Astrocyte of the spinal cord (primary cell): ENCODE measurements at places on chromosomes 11 and 22.
A peak's percentile ranks its signal among the peaks of the same experiment; 100 is the strongest.

DNA sequence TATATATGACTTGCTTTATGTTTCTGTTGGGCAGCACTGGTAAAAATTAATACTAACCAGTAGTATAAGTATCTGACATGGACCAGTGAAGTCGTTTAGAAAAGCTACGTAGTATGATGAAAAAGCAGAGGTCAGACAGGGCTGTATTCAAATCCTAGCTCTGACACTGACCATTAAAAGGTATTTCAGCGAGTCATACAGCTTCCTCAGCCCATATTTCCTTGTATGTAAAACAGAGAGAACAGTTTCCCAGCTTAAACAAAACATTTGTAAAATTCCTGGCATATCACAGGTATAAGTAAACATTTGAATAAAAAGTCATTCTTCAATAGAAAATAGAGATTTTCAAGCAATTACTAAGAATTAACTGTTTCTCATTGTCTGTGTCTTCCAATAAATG lies 4.2 kb downstream of the NOX4 start:
- peak; percentile 37 for DNase-seq

DNA sequence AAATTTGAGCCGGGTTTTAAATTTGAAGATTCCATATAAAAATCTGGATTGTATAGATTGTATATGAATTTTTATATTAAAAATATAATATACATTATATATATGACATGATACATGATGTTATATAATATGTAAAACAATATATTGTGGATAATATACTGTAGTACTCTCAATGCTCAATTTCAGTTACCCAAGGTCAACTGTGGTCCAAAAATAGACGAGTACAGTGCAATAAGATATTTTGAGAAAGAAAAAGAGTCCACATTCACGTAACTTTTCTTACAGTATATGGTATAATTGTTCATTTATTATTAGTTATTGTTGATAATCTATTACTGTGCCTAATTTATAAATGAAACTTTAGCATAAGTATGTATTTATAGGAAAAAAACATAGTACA lies 94.2 kb upstream of the YWHAH start:
- no peak for DNase-seq

GRCh38 chr11:11978792-11979487 lies 29.5 kb downstream of the DKK3 start:
- peak; percentile 77 for DNase-seq

DNA sequence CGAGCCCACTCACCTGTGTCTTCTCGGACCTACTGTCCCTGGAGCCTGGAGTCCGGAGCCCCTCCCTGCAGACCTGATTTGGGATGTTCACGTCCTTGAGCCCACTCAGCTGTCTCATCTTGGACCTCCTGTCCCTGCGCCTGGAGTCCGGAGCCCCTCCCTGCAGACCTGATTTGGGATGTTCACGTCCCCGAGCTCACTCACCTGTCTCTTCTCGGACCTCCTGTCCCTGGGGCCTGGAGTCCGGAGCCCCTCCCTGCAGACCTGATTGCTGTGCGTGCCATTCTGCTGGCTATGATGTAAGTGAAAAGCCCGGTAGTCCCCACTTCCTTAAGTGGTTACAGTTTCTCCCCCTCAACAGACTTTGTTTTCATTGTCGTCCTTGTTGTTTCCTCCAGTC lies 867.1 kb downstream of the BRD1 start:
- no peak for DNase-seq

DNA sequence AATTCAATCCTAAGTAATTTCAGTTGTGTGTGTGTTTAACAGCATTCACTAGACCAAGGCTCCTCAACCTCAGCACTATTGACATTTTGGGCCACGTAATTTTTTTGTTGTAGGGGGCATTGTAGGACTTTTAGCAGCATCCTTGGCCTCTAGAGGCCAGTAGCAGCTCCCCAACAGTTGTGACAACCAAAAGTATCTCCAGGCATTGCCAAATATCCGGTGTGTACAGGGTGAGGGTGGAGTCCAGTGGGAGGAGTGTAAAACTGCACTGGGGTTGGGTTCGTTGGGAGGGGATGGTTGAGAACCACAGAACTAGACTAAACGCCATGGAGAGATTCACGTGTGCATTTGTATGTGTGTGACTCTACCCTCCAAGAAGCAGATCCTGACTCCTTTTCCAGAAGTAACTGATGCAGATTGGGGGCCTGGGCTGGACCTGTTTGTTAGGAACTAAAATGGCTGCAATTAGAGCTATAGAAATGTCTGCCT lies 5.9 kb upstream of the PHF21A start:
- peak; percentile 32 for DNase-seq

- DNase-seq: no peak
Observed at GRCh38 chr11:72751116-72752087, 806 bp downstream of the ARAP1 start.

GRCh38 chr11:75229466-75229865 lies 11.1 kb upstream of the TPBGL start:
- no peak for DNase-seq

- DNase-seq: peak; percentile 65
Observed at GRCh38 chr11:78562398-78562797, 12.3 kb downstream of the NARS2 start.
